ENCODE measurements at places on chromosomes 12 and 14.
A peak's percentile ranks its signal among the peaks of the same experiment; 100 is the strongest.

- peak; percentile 77 for DNase-seq
Measured at GRCh38 chr14:99415496-99416281, 65.0 kb downstream of the SETD3 start.

- DNase-seq = no peak
Measured at GRCh38 chr12:3003357-3003992, 44.3 kb downstream of the TEAD4 start.

DNA sequence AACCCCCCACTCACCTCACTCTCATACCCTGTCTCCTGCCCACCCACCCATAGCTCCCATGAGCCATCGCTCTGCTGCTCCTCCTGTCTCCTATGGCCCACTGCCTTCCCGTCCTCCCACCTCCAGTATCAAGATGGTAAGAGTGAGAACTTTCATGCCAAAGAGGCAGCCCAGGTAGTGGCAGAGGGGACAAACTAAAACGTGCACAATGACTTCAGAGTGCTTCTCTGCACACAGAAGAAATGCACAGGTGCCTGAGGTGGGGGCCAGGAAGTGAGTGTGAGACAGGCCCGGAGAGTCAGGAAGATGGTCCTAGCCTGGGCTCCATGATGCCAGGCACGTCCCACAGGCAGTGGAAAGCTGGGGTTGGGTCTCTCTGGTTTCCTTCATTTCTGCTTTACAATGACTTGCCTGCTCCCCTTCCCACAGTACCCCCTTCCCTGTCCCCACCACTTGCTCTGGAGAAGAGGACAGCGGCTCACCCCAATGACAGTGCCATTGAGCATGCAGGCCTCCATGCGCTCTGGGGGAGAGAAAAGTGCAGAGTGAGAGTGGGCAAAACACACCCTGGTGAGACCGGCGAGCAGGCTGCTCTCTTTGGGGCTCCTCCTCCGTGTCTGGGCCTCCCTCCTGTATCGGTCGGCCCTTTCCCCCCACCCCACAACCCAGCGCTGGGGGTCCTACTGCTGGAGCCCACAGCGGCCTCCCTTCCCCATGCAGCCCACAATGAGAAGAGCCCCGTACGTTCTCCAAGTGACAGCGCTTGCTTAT is 22.8 kb upstream of the ANO2 start:
- DNase-seq = no peak

DNA sequence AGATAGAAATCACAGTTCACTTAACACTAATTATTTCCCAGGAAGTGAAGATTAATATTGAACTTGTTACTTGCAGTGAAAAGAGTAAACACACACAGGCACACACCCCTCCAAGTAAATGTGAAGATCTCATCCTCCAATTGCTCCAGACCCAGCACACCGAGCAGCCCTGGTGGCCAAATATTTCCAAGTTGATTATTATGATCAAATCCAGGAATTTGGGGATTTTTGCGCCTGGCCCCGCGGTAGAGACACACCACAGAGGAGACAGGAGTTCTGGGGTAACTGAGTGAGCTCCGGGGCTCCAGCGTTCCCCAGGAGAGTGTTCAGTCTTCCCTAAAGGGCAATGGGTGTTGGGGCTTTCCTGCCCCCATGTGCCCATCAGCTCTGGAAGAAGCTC is 431.5 kb downstream of the BCL11B start:
- no peak for DNase-seq

- peak; percentile 31 for DNase-seq
Measured at GRCh38 chr12:9763025-9763424, 2.3 kb upstream of the CD69 start.

Data from MV-4-11 (cell line).